ENCODE measurements at places on chromosomes 1 and 21.

- no peak for DNase-seq
These were observed 87.8 kb upstream of the ATF3 start for GRCh38 chr1:212520746-212521145.

GRCh38 chr1:17869815-17870214, 114.7 kb downstream of the ACTL8 start:
- DNase-seq, result no peak

- DNase-seq, result no peak
These were observed 184.8 kb upstream of the C1orf174 start for GRCh38 chr1:4084896-4085295.

- no peak for DNase-seq
These were observed 52.1 kb upstream of the ACOT11 start for GRCh38 chr1:54495954-54496353.

GRCh38 chr1:9413071-9413876, 120.6 kb downstream of the SPSB1 start:
- no peak for DNase-seq

GRCh38 chr1:23422241-23422877, 2.2 kb downstream of the TCEA3 start:
- DNase-seq, result no peak

DNA sequence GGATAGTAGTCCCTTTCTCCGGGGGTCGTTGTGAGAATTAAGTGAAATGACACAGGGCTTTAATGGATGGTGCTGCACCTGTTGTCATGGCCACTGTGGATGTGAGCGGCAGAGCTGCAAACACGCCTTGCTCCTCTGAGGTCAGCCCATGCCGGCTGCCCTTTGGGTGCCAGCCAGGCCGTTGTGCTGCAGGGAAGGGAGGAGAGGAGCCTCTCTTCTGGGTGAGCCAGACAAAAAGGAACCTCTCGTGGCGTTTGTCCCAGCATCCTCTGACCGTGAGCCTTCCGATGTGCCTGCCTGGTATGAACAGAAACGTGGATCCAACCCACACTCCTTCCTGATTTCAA, 383.0 kb upstream of the VAMP3 start:
- DNase-seq, result no peak

- DNase-seq, result no peak
These were observed 31.9 kb downstream of the SEC16B start for GRCh38 chr1:177937931-177938330.

DNA sequence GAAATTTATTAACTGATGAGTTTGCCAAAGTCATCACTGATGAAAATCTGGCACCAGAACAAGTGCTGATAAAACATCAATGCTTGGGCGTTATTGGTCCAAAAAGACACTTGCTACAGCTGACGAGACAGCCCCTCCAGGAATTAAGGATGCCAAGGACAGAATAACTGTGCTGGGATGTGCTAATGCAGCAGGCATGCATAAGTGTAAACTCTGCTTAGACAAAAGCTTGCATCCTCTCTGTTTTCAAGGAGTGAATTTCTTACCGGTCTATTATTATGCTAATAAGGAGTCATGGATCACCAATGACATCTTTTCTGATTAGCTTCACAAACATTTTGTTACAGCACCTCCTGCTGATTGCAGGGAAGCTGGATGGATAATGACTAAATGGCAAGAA, 402.0 kb downstream of the LTN1 start:
- DNase-seq, result no peak

- peak; percentile 66 for DNase-seq
These were observed at the start of gene TXLNA for GRCh38 chr1:32179443-32180185. Gene TXLNA, plus strand, starts transcription at chr1:32179675. Its CDS starts 671 bp downstream, at chr1:32180346.

DNA sequence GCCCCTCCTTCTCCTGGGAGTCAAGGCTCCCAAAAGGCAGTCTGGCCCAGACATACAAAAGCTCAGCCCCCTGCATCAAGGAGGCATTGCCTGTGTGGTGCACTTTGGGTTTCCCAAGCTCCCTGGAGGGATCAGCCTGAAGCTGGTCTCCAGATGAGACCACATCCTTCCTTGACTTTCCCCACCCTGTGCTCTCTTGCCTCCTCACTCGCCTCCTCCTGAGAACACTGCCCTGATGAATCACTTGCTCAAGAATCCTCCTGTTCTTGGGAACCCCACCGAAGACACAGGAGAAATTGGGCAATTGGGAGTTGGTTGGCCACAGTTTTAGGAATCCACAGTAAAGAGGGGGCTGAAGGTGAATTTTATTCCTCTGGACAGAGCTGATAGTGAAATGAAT, 34.8 kb upstream of the LYST start:
- no peak for DNase-seq

- no peak for DNase-seq
These were observed 2.7 kb downstream of the RGL1 start for GRCh38 chr1:183807549-183808168.

GRCh38 chr1:202810615-202811295, at the start of gene PCAT6:
Gene PCAT6, plus strand, starts transcription at chr1:202810954.
- DNase-seq, result no peak

GRCh38 chr1:160261556-160261892, 825 bp downstream of the DCAF8 start:
- DNase-seq, result no peak

GRCh38 chr1:55363268-55363667, 148.1 kb upstream of the USP24 start:
- no peak for DNase-seq

GRCh38 chr1:8554956-8555534, 237.1 kb downstream of the SLC45A1 start:
- DNase-seq, result no peak

DNA sequence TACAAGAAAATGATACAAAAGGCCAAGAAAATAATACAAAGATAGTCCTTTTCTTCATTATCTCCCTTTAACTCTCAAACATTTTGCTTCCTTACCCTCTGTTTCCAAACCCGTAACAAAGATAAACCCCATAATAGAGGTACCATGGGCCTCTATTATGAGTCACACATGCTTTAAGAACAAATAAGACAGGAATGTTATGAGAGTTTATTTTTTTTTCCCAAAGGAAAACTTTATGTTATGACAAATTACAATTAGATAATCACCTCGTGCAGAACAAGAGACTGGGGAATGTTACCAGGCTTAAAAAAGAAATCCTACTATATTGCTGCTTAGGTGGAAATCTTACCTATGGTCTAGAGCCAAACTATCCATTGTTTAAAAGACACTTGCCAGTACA, 272.0 kb downstream of the BRINP3 start:
- DNase-seq, result no peak

DNA sequence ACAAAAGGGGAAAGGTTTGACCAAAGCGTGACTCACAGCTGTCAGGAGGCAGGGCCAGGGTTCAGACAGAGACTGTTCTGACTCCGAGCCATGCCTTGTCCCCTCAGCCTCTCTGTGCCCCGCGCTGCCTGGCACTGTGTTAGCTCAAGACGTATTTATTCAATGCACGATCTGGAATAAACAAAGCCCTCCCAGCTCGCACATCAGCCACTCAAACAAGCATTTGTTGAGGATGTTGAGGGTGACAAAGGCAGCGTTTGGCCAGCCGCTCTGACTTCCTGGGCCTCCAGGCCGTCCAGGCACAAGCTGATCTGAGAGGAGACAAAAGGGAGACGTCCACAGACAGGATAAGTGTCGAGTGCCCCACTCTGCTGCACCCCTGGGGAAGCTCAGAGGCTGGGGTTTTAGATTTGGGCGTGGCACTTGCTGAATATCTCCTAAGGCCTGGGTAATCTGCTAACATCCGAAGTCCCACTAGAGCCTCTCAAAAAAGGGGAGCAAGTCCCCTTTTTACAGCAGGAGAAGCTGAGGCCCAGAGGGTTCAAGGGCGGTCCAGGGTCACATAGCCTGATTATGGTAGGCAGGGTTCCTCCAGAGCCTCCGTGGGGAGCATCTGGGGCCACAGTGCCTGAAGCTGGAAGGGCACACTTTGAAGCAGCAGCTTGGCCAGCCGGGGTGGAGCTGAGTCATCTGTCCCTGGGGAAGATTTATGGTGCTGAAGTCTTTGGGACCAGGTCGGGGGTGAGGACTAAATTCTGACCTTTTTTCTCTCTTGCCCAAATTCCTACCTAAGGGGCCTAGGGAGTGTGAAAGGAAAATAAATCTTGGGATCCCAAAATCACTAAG, 95.9 kb downstream of the SPSB1 start:
- DNase-seq, result no peak

GRCh38 chr1:210232511-210233215, at the start of gene SERTAD4:
Gene SERTAD4, plus strand, starts transcription at chr1:210232796. Its CDS starts 5,165 bp downstream, at chr1:210237961.
- DNase-seq, result no peak

DNA sequence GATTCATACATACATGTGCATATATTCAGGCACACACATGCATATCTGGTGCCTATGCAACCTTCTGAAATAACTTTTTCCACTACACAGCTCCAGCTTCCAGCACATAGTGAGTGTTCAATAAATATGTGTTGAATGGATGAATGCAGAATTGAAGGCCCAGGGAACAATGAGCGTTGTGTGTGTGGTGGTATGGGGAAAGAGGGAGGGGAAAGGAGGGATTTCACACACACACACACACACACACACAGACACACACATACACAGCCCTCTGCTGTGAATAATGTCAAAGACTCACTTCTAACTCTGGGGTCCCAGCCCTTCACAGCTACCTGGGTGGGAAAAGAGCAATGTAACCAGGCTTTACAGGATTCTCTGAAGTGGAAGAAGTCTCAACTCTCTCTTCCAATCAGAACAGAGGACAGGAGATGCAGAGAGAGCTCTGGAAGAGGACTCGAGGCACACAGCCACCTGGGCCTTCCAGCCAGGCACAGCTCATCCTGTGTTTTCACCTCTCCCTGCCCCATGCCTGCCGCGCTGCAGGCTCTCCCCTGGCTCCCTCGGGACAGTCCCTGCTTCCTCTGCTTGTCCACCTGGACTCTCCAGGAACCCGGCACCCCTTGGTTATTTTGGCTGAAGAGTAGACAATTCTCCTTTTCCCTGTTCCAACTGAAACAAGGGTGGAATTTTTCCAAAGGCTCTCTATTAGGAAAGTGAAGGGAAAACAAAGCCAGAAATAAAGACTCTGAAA, 5.4 kb upstream of the IGSF8 start:
- no peak for DNase-seq

DNA sequence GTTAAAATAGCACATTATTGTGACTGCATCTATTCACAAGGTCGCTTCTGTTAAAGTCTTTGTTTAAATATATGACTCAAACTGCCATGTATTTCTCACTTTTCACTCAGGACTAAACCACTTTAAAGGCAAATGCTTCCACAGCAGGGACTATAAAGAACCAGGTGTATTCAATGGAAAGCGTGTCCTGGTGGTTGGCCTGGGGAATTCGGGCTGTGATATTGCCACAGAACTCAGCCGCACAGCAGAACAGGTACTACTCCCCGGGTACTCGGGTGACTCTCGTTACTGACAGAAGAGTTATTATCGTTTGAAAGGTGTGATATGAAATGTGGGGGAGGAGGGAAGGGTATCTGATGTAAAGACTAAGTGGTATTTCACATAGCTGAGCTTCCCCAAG, 17.3 kb downstream of the FMO3 start:
- DNase-seq, result no peak

DNA sequence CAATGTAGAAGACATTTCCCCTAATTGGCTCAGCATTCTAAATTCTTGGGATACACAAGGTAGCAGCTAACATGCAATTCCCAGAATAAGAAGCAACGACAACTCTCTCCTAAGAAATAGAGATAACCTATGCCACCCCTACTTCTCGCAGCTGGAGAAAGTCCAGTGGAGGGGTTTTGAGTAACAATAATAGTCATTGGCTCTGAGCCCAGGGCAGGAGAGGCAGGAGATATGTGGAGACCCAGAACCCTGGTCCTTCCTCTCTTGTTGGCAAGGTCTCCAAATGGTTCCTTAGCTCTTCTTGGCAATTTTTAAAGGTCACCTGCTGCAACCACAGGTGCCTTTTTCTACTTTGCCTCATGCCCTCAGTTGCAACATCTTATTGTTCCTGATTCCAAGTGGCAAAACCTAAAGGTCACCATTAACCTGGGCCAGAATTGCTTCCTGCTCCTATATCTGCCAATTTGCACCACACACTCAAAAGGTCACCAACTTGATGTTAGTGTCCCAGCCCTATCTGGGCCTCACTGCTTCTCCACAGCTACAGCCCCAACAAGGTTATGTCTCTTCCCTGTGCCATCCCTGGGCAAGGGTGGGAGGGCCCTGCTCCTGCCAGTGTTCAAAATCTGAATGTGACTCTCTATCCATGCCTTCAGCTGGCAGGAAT, 36.7 kb downstream of the TBX15 start:
- DNase-seq, result no peak

GRCh38 chr1:58887059-58887458, 103.2 kb upstream of the JUN start:
- no peak for DNase-seq

DNA sequence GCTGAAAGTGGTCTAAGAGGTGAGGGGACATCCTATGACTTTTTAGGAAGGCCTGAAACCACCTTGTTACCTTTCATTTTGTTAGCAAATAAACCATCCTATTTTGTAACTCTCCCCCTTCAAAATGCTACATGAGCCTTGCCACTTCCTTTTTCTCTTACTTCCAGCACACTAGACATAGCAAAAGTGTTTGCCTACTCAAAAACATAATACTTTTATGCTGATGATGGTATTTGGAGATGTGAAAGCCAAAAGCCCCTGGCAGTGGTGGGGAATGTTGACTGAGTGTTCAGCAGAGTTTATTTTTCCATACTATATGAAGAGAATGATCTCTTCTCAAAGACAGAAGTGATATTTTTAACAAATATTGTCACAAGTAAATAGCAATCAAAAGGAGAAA, 134.2 kb downstream of the EDEM3 start:
- no peak for DNase-seq

DNA sequence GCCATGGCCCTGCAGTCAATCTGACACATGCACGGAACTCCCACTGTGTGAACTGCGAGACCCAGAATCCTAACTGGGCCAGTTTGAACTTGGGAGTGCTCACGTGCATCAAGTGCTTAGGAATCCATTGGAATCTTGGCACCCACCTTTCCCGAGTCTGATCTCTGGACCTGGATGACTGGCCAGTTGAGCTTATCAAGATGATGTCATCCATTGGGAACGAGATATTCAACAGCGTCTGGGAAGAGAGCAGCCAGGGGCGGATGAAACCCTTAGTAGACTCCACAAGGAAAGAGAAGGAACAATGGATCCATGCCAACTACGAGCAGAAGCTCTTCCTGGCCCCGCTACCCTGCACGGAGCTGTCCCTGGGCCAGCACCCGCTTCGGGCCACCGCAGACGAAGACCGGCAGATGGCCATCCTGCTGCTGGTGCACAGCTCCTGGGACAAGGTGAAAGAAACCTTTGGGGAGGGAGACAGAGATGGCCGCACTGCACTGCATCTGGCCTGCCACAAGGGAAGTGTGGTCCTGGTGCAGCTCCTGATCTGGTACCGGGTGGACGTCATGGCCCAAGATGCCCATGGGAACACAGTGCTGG, 3.1 kb upstream of the TDRD5 start:
- DNase-seq, result no peak

- DNase-seq, result no peak
These were observed 134.3 kb downstream of the MATN1 start for GRCh38 chr1:30589083-30589482.

GRCh38 chr1:37537378-37537777, 16.7 kb downstream of the SNIP1 start:
- DNase-seq, result no peak

DNA sequence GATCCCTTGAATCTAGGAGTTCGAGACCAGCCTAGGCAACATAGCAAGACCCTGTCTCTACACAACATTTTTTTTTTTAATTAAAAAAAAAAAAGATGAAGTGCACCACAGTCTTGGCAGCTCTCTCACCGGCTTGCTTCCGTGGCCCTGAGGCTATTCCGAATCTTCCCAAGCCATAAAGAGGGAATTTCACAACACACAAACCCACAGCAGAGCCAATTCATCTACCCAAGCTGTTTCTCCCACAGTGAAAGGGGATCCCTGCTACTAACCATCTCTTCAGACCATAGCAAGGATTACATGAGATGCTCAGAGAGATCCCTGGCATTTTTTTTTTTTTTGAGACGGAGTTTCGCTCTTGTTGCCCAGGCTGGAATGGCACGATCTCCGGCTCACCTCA, 8.3 kb upstream of the CHD5 start:
- DNase-seq, result no peak

Data from cortex of kidney (tissue), 1 donor.